ENCODE measurements at places on chromosomes 5 and 9.

- DNase-seq: no peak
These were observed 51.2 kb downstream of the MAN2A1 start for GRCh38 chr5:109740966-109741365.

- DNase-seq: no peak
These were observed 33.3 kb downstream of the FBXO10 start for GRCh38 chr9:37542895-37543294.

- no peak for DNase-seq
These were observed 38.6 kb upstream of the TDRD7 start for GRCh38 chr9:97373331-97373730.

GRCh38 chr5:141523991-141524390, 35.1 kb downstream of the PCDHGC5 start:
- DNase-seq: no peak

- no peak for DNase-seq
These were observed 248.9 kb downstream of the DOCK8 start for GRCh38 chr9:463455-464171.

DNA sequence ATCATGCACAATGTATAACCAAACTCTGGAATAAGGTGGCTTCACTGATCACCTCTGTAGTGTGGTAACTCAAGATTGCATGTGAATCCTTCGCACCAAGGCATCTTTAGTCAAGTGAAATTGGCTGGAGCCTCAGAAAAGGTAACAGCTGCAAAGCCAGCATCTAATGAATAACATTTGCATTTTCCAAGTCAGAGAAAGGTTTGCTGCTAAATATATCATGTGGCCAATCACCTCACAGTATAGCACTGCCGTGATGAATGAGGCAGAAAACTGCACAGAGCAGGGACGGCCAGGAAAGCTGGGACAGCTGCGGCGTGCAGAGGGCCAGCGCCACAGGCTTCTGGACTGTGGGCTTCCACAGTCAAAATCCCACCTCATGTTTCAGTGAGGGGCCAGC, 18.5 kb downstream of the MRPS27 start:
- no peak for DNase-seq

DNA sequence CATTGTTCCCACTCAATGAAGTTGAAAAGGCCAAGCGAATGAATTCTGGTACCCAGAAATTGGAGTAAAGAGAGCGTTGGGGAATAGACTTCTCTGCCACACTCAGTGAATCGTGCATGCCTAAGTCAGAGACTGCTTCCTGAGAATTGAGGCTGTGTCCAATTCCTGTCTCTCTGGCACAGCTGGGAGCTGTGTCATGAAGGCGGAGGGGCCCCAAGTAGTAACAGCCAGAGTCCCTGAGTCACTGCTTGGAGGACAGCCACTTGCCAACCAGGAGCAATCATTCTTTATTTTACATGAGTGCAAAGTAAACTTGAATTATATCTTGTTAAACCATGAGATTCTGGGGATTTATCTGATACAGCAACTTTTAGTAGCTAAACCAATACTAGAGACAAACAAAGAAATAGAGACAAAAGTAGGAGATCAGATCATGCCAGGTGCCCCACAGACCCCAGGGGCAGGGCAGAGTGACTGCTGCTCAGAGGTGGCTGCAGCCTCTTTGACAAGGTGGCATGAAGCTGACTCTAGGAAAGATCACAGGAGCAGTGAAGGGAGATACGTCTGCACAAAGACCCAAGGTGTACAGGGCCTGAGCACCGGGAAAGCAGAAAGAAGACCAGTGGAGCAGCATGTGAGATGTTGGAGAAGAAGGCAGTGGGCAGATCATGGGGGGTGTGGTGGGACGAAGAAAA, 246.0 kb downstream of the GADD45G start:
- DNase-seq: no peak

DNA sequence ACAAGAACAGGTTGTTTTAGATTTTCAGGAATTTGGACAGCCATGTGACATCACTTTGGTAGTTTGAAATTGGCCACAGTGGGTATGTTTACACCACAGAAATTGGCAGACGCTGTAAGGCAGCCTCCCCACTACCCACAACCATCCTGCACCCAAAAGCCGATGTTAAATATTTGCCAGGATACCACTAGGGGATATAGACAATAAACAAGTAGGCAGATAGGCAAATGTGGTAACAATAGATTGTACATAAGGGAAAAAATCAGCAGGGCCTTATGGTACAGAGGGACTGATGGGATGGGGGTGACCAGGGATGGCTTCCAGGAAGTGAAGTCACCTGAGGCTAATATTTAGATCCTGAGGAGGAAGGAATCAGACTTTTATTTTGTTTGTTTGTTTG, 31.1 kb upstream of the DUSP1 start:
- no peak for DNase-seq

Measured in activated naive CD4-positive, alpha-beta T cell (primary cell).